ENCODE measurements at places on chromosomes 11 and 22.

GRCh38 chr11:40292721-40293508 is 1166.5 kb downstream of the LRRC4C start:
- DNase-seq, result no peak

GRCh38 chr11:95505927-95506426 is 275.0 kb upstream of the SESN3 start:
- DNase-seq, result no peak

DNA sequence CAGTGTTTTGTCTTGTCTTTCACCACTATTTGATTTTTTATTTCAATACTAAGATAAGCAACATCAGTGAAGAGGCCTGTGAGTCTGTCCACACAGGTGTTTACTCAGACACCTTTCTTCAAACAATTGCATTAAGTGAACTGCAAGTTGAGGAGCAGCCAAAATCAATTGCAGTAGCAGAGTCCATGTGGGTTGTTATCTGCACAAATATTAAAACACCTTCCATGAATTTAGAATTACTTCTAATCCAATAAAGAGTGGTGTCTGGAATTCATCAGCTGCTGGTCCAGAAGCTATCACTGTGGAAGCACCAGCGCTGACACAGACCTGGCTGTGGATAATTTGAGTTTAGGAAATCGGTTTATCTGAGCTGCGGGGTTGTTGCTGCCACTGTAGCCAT is 83.5 kb upstream of the FAT3 start:
- DNase-seq, result no peak

DNA sequence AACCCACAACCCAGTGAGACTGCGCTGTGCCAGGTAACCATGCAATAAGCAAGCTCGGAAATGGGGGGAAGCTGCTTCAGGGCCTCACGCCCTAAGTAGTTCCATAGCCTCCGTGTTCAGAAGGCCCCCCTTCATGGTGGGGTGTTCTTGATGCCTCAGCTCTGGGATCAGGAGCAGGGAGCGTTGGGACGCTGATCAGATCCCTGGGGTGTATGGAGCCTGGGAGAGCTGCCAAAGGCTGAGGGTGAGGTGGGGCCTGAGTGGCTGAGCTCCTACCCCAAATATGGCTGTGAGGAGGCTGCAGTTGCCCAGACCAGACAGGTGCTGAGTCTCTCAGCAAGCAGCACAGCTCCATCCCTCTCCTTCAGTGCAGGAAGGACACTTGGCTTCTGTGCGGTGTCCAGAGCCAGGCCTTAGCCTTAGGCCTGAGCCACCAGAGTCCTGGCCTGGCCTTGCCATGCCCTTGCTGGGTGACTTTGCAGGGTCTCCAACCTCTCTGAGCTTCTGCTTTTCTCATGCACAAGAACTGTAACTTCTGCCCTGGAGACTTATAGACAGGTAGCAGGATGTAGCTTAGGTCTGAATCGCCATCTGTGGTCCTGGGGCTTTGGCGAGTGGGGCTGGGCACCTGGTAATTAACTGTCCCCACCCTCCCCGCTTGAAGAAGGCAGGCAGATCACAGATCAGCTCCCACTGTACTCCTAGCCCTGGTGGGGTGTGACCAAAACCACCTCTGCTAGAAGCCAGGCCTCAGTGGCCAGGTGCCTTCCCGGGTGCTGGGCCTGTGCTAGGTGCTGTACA is 5.3 kb downstream of the MMP11 start:
- no peak for DNase-seq

GRCh38 chr22:50189184-50189848 is 3.6 kb downstream of the TRABD start:
- DNase-seq, result no peak

DNA sequence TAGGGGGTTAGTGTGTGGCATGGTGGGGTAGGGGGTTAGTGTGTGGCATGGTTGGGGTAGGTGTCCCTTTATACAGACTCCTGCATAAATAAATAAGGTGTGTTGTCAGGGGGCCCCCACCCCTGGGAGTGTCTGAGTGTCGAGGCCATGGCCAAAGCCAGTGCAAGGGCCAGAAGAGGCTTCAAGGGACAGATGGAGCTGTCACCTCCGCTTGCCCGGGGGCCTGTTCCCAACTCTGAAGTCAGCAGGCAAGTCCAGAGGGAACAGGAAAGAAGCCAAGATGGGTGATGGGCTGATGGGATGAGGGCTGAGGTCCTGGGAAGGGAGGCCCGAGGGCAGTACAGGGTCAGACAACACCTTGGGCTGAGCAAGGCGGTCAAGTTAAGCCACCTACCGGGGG is 997.8 kb downstream of the BRD1 start:
- DNase-seq, result no peak

DNA sequence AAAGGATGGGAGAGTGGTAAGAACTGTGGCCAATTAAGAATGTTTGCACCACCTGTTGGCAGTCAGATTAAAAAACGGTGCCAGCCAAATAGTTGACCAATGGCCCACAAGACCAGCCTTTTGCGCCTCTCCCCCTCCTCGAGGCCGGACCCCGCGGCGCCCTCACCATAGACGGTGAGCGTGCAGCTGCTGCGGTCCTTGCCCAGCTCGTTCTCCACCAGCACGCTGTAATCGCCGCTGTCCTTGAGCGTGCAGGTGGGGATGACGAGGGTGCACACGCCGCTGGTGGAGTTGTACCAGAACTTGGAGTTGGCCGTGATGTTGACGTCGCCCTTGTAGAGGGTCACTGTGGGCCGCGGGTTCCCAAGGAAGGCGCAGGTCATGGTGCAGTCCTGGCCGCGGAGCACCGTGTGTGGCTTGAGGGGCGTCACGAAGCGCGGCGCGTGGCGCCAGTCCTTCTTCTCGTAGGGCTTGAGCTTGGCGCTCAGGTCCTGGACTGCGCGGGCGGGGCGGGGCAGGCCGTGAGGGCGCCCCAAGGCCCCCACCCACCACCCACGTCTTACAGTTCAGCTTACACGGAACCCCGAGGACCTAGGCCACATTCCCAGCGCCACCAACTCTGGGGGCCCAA is 7.2 kb downstream of the TMEM86A start:
- DNase-seq, result no peak

DNA sequence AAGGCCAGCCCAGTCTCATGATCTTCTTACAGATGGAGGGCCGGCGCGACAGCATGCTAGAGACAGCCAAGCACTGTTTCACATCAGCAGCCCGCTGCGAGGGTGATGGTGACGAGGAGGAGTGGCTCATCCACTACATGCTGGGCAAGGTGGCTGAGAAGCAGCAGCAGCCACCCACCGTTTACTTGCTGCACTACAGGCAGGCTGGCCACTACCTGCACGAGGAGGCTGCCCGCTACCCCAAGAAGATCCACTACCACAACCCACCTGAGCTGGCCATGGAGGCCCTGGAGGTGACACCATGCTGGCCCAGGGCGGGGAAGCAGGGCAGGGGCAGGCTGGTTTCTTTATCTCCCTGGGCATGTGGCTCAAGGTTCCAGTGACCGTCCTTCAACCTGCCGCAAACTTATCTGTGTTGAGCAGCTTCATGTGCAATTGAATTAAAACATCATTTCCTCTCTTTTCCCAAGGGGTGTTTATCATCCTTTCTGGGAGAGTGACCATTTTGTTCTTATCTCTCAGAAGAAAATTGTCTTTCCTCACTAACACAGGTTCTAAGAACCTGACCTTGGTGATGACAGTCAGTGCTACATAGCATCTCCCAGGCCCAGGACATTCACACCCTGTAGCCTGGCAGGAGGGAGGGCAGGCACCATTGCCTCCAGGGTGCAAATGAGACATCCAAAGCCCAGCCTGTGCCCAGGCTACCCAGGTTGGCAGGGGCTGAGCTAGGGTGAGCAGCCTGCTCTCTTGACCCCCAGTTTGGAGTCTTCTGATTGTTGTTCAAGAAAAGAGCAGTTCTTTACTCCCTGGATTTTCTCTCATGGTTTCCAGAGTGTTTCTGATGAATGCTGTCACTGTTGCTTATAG is 80.7 kb downstream of the CABIN1 start:
- no peak for DNase-seq

DNA sequence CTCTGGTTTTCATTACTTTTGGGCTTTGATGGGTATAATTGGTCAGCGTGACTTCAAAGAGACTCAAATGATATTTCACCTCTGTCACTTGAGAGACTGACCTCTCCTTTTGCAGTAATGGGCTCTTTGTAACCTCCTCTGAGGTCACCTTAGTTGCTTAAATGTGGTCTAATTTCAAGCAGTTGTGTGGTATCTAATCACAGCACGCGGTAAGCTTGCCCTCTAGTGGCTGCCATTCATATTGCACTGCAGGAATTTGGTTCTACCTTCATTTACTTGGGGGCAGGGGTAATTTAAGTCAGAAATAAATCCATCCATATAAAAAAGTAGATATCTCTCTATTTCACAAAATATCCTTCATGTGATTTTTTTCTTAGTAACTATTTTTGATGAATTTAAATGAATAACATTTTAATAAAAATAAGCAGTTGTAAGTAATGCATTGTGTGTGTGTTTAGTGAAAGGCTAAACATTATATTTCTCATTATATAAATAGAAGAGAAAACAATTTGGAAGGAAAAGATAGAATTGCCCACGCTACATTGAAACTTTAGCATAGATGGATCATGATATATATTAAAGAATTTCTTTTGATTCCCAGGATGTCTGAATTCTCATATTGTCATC is 55.0 kb upstream of the ANO3 start:
- DNase-seq, result peak; percentile 56

DNA sequence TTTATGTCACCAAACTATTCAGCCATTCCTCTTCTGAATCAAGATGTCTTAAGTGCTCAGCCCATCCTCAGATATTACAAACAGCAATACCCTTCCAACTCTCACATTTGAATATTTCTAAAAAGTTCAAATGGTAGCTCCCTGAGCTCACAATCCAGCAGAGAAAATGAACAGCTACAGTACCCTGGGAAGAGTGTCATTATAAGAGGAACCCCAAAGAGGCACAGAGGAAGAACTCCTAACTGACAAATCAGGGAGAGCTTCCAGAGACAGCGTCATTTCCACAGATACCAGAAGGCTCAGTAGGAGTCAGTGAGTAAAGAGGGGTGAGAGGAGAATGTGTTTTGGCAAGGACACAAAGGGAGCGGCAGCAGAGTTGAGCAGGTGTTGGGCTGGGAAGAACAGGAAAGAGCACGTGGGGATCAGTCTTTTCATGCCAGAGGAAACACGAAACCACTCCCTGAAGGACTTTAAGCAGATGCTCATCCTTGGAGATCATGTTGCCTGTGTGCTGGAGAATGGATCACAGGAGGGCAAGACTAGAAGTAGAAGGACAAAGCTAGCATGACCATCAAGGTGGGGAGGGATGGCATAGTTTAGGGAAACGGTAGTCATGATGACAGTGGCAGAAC is 4.3 kb downstream of the CLTCL1 start:
- DNase-seq, result no peak

GRCh38 chr11:47396049-47396320 is 12.4 kb upstream of the SLC39A13 start:
- DNase-seq, result no peak

DNA sequence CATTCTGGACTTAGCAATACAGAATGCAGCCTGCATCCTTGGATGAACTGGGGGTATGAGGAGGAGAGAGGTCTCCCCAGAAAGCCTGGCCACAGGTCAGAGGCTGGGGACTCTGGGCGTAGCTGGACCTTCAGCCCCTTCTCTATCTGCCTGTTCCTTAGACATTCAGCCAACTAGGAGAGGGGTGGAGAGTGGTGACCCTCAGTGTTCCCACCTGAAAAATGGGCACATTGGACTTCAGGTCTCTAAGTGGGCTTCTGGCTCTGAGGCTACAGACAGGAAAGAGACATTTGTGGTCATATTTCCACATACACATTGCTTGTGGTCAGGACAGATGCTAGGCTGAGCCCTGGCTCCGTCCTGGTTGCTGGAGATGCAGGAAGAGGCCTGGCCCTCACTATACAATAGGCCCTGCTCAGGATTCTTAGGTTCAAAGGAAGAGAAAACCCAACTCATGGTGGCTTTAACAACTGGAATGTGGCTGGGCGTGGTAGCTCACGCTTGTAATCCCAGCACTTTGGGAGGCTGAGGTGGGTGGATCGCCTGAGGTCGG is 30.1 kb upstream of the CBX7 start:
- DNase-seq, result no peak

DNA sequence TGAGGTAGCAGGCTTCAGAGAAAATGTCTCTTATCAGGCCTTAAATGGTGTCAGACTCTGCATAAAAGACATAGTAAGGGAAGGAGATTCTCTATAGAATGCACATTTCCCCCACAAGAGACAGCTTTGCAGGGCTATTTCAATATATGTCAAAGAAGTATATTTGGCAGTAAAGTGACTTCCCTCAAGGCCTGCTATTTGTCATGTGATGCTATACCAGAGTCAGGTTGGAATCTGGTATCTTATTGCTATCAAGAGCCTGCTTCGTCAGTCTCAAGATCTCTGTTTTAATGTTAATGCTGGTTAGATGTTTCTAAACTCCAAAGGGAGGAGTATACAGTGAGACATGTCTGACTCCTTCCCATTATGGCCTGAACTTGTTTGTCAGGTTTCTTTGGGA is 40.4 kb upstream of the MTMR2 start:
- no peak for DNase-seq

- no peak for DNase-seq
Measured at GRCh38 chr11:95398437-95399112, 167.6 kb upstream of the SESN3 start.

DNA sequence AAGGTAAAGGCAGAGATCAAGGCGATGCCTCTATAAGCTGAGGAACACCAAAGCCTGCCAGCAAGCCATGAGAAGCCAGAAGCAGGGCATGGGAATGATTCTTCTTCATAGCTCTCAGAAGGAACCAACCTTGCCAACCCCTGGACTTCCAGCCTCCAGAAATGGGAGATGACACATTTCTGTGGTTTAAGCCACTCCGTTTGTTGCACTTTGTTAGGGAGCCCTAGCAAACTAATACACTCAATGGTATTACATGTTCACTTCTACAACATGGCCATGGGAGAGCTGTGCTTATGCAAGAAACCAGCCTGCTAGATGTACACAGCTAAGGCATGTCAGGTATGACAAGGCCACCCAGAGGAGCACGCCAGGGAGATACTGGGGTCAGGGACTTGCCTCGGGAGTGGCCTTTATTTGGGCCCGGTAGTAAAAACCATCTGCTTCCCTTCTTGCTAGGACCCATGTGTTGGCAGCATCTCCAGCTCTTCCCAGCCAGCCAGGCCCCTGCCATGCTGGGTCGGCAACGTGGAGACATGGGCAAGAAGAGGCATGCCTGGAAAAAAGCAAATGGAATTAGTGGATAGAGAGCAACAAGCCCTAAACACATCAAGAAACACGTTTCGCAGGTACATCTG is 3.6 kb downstream of the C11orf16 start:
- DNase-seq, result no peak

- DNase-seq, result peak; percentile 40
Measured at GRCh38 chr11:33722590-33723234, 13.5 kb downstream of the CD59 start.
